ENCODE measurements at places on chromosomes 7 and 10.
A peak's percentile ranks its signal among the peaks of the same experiment; 100 is the strongest.

DNA sequence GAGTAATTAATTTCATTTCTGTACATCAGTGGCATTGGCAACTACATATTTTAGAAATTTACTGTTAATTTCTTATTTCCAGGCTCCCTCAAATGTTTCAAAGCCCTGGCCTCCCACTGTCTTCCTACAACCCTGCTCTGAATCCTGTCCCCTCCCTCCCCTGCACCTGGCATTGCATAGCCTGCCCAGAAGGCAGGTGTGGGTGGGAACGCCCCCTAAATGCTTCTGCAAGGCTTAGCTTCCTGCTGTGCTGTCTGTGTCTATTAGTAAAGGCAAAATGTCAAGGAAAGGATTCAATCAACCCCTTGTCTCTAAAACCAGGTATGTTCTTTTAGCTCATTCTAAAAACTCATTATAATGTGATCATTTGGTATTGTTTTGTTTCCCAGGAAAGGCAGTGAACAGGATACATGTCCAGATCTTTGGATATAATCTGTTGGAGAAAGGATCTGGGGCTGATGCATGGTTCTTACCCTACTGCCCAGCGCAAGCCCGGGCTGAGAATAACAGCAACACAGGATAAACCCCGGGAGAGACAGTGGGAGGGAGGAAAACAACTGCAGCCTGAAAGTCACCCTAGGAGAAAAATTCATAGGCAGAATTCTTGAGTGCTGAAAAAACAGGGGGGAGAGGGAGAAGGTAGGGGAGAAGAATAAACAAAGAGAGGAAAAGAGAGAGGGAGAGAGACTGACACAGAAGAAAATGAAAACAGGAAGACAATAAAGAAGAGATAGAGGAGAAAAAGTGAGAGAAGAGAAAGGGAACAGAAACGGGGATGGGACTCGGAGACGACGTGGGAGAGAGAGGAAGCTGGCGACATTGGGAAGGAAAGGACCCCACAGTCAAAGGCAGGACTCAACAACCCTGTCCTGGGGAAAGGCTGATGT lies 589 bp downstream of the ZNF488 start:
- no peak for DNase-seq

DNA sequence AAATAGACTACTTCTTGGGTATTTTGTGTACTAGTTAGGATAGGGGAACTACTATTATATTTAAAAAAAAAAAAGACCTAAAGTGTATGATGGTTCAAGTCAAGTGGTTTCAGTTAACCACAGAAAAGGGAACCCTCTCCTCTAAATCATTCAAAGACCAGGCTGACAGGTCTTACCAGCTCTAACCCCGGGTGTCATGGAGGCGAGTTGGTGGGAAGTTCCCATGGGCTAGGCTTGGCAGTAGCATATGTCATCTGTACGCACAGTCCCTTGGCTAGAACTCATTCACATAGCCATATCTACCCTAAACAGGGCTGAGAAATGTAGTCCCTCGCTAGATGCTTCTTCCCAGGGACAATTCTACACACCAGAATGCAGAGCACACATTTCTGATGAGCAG lies 37.7 kb upstream of the KCNMA1 start:
- no peak for DNase-seq

- peak; percentile 28 for DNase-seq
Observed at GRCh38 chr10:101834341-101834740, 9.3 kb downstream of the KCNIP2 start.

- DNase-seq = peak; percentile 92
Observed at GRCh38 chr10:128047351-128047750, 78.9 kb downstream of the MKI67 start.

DNA sequence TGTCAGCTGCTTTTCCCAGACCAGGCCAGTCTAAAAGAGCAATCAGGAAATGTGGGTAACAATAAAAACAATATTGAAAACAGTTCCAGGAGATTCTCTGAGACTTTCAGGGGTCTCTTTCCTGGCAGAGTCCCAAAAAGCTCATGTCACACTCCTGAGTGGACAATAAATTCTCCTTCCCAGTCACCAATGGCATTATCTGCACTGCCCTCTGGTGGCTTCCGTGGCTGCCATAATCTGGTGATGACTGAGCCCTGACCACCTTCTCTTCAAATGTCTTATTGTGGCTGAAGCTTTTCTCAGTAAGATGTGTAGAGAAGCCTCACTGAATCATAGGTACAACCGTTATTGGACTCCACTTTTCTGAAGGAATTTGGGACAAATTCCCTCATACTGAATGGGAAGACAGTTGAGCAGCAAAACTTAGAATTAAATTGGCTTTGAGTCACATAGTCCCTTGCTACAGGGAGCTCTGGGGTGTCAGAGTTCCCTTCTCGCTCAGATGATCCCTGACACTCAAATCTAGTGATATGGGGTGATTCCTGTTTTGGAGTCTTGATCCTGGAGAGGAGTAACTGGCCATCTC lies 24.4 kb upstream of the ASAH2 start:
- DNase-seq = peak; percentile 43

GRCh38 chr7:28669330-28669729 lies 257.0 kb downstream of the CREB5 start:
- no peak for DNase-seq
